ENCODE measurements at places on chromosomes 6 and 20.

DNA sequence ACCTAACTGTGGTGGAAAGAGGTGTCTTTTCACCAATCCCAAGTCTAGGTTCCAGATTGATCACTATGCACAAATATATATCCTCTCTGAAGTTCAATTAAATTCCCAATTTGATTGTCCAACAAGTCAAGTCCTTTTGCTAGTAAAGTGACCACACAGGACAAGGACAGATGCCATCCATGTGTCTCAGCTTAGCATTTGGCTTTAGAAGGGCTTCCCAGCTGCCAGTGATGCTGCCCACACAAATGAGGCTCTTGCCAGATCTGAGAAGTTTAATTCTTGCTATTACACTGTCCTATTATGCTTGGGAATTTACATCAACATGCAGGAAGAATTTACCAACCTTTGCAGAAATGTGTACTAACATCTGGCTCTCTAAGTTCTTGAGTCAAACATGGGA is 108.5 kb downstream of the COL9A1 start:
- no peak for DNase-seq

GRCh38 chr6:120646101-120646500 is 688.2 kb downstream of the TBC1D32 start:
- no peak for DNase-seq

GRCh38 chr20:10172998-10173655 is 45.5 kb upstream of the SNAP25 start:
- DNase-seq = no peak

DNA sequence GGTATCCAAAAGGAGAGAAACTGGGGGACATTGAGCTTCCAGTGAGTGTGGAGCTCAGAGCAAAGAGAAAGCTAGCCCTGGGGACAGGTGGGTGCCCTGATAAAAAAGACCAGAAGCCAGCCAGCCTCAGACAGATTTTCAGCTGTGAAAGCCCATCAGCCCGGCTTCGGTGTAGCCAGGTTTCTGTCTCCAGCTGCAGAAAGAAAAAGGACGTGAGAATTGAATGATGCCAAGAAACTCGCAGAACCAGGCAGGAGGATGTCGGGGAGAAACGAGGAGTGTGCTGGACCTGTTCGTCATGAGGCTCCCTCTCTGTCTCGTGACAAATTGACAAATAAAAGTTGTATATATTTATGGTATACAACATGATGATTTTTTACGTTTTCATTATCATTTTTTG is 63.3 kb downstream of the CDH4 start:
- no peak for DNase-seq

DNA sequence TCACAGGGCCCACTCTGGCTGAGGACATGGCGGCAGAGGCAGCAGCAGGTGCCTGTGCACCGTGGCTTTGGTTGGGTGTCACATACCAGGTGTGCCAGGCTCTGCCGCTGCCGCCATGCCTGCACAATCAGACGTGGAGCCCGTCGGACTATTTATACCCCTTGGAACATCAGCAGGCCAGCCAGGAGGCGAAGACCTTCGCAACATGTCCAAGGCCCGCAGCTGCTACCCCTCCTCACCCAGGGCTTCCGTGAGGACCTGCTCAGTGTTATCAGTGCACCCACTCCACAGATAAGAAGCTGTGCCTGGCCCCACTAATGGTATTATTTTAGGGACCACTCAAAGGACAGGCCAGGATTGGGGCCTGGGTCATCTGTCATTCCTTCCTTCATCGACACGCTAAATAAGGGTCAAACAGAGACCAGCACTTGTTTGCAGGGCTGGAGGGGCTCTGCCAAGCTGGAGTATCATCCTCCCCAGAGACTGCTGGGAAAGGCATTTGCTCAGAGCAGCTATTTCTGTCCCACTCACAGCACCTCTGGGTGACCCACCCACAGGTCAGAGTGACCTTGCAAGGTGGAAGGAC is 109.2 kb downstream of the BMP7 start:
- no peak for DNase-seq

- DNase-seq = no peak
Observed at GRCh38 chr6:119125576-119125975, 47.1 kb upstream of the FAM184A start.

DNA sequence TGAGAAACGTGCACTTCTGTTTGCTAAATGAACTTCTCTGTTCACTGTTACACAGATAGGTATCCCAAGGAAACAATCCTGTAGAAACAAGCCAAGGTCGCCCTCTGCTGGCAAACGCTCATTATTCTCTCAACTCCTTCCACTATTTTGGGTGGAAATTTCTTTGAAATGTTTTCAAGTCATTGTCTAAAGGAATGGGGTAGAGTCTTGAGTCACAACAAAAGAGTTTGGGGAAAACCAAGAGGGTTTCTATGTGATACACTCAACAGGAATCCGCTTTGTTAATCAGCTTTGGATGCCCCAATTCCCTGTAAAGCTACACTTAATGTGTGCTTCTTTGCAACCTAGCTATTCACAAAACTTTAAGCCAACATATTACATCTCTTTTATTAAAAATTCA is 4.6 kb upstream of the RAE1 start:
- DNase-seq = peak; percentile 71

- DNase-seq = no peak
Observed at GRCh38 chr6:111714416-111715270, 109.0 kb upstream of the TRAF3IP2 start.

- DNase-seq = no peak
Observed at GRCh38 chr20:33490934-33491656, 1.2 kb downstream of the CBFA2T2 start.

- DNase-seq = peak; percentile 35
Observed at GRCh38 chr20:17992224-17992637, 23.4 kb downstream of the MGME1 start.

GRCh38 chr20:62571669-62572344 is 70.5 kb upstream of the SLCO4A1 start:
- DNase-seq = no peak

- no peak for DNase-seq
Observed at GRCh38 chr20:11852189-11852588, 65.5 kb upstream of the BTBD3 start.

- no peak for DNase-seq
Observed at GRCh38 chr6:71908162-71908765, 21.9 kb downstream of the RIMS1 start.

DNA sequence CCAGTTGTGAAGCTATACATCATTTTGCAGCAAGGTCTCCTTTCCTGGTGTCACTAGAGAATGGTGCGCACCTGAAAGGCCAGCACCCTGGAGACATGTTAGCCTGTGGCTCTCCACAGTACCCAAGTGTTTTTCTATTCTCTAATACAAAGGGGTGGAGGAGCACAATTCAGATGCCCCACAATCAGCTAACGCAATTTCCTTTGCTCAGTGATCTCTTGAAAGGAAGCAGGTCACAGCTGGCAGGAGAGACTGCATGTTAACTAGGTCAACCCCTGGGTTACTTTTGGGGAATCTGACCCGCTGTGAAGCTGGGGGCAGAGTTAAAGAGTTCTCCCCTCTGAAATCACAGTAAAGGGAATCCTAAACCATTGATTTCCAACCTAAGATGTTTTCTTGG is 92.5 kb downstream of the B3GAT2 start:
- no peak for DNase-seq

DNA sequence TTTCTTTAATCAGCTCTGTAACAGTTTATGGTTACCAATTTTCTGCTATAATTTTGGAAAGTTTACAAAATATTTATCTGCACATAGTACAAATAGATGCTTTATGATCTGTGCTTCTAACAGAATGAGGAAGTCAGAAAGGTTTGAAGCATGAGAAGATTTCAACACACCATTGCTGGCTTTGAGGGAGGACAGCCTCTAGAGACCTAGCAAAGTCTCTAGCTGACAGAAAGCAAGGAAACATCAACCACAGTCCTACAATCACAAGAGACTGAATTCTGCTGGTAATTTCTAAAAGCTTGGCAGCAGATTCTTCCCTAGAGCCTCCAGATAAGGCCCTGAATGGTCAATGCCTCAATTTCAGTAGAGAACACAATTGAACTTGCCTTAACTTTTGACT is 750.8 kb upstream of the SLC35B3 start:
- no peak for DNase-seq

DNA sequence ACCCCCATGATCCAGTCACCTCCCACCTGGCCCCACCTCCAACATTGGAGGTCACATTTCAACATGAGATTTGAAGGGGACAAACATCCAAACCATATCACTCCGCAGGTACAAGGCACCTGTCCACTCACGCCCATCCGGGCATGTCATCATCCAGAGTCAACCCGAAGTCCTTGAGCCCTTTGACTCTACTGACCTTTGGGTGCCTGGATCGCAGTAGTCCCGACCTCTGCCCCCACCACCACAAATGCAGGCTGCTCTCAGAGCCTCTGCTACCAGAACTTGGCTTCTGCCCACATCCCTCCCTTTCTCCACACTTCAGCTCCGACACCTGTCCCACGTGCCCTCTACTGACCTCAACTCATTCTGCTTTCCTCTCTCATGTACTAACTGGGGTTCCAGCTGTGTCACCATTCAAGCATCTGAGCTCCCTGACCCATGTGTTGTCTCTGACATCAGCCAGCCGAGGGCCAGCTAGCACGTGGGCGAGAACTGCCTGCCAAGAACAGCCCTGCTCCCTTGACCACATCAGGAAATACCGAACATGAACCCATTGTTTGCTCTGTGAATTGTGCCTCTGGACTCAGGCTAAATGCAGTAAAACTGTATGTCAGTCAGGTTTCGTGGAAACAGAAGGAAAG is 498.3 kb upstream of the SULF2 start:
- no peak for DNase-seq

DNA sequence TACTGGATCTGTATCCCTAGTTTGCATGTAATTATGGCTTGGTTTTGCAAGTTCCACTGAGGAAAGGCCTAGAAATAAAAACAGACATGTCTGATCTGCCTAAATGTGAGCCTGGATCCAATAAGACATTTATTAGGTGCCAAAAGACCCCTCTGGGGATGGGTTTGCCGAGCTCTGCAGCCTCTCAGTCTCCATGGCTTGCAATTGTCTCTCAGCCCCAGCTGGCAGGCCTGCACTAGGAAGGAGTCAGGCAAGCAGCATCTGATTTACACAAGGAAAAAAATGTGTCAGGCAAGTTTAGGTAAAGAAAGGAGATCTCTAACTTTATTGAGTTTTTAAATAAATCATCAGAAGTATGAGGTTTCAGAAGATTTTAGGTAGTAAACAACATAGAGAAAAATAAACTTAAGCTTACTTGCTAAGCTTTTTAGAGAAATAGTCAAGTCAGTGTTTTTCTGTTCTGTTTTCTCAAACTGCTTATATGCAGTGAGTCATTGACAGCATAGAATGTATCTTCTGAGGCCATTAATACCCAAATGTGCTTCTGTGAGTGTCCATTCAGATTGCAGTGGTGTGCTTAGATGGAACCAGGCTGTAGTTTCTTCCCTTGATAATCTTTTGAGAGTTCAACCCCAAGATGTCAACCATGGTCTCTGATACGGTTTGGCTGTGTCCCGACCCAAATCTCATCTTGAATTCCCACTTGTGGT is 121.0 kb downstream of the FHL5 start:
- DNase-seq = no peak

DNA sequence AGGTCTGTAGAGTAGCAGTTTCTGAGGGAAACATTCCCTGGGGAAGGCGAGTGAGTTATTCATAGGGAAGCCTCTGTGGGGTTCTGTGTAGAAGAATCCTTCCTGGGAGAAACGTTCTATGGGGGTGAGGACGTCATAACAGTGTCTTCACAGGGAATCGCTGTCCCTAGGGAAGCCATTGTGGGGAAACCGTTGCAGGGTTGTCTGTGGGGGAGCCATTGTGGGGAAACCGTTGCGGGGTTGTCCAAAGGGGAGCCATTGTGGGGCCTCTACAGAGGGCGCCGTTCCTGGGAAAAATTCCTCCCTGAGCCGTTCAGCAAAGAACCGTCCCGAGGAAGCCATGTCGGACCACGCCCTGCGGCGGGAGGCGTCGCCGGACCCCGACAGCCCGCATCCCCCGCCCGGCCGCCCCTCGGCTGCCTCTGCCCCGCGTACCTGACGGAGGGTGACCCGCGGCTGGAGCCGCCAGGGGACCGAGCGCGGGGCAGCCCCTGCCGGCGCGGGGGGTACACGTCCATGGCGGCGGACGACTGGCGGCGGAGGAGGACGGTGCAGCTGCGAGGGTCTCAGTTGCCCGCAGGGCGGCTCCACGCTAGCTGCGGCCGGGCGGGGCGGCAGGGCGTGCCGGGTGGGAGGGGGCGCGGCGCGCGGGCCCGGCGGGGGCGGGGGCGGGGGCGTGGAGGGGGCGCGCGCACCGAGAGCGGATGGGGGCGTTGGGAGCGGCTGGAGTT is at the start of gene DNAAF9:
DNAAF9 (minus strand) TSS at position 630 of the 731 bp plus-strand sequence; CDS start at position 518, 112 bp downstream.
- no peak for DNase-seq

DNA sequence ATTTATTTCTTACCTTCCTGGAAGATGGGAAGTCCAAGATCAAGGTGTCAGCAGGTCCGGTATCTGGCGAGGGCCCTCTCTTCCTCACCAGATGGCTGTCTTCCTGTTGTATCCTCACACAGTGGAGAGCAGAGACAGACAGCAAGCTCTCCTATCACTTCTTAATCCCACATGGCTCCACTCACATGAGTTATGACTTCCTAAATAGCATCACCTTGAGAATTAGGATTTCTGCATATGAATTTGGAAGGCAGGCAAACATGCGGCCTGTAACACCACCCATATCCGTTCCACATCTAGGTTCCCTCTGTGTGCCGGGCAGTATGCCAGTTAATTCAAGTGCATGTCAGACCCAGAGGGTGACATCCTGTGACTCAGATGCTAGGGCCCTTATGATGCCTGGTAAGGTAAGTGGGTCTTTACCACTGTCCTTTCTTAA is 2.1 kb downstream of the RAET1E start:
- no peak for DNase-seq

DNA sequence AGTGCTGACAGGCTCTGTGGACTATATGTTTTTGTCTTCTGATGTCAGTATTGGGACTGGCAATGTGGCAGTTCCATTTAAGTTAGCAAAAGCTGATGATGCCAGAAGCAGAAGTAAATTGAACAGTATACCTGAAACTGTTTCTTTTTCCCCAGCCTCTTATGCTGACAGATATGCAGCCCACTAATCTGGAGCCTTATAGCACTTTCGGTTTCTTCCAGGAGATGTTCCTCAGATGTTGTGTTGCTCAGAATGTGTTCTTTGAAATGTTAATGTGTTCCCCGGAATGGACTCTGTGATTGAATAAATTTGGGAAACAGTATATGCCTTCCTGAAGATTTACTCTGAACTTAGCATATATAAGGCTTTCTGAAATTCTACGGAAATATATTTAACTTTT is 80.7 kb upstream of the MRAP2 start:
- DNase-seq = no peak

DNA sequence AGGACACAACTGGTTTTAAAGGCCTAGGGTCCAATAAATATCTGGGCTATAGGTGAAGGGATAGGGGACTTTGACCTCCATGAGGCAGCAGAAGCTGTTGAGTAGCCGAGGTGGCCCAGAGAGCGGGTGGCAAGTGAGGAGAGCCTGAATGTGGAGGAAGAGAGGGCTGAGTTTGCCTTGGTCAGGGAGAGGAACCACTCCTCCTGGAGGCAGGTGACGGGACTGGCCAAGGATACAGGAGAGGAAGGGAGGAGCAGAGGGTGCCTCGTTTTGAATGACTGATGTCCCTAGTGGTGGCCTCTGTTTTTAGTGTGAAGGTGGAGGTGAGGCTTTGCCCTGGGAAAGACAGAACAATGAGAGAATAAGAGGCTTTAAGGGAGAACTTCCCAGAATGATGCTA is 19.1 kb upstream of the AAR2 start:
- DNase-seq = no peak

- DNase-seq = no peak
Observed at GRCh38 chr6:20599302-20600051, 65.2 kb downstream of the CDKAL1 start.

Measured in stimulated activated CD4-positive, alpha-beta T cell treated with anti-CD3 and anti-CD28 coated beads, Interleukin-12 subunit alpha, Interleukin-12 subunit beta, amount 100 ng/mL, for 24 hours (primary cell).